CD4-positive, alpha-beta T cell treated with Interleukin-15 for 4 hours (primary cell): ENCODE measurements at places on chromosomes 16 and 17.

DNA sequence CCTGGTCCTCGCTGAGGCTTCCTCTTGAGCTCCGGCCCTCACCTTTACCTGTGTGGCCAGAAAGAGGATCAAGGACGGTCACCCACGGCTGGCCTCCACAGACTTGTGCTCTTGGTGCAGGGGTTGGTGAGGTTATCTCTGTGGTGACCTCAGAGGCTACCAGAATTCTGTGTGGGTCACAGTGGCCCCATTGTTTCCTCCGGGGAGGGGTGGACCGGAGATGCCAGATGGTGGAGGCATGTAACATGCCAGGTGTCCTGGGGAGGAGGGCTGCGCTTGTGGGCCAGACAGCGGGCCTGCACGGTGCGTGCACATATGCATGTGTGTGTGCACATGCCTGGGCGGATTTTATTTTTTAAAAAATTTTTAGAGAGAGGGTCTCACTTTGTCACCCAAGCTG, 6.3 kb downstream of the SGCA start:
- DNase-seq: no peak

DNA sequence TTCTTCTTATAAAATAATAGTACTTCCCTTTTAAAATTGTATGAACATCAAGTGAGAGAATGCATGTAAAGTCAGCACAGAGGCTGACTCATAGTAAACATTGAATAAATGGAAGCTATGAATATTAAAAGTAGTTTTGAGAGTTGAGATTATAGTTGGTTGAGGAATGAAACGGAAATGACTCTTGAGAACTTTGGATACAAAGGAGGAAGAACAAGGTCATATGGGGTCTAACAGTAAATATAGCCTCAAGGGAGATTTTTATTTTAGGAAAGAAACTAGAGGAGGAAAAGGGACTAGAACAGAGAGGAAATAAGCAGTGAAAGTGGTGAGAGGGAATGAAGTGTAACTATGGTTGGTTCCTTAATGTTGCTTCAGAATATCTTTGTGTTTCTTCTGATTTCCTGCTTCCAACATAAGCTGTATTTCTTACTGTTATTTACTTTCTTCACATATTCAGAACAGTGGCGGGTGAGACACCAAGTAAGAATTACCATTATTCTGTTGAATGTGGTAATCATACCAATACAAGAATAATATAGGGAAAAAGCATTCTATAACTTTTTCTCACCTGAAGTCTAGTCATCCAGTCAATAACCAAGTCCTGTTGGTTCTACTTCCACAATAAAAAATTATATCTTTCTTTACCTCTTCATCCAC, 165.1 kb downstream of the CHD9 start:
- no peak for DNase-seq

- DNase-seq: no peak
Observed at GRCh38 chr17:81025065-81025740, 9.7 kb upstream of the BAIAP2 start.

- no peak for DNase-seq
Observed at GRCh38 chr17:11948789-11949188, 48.5 kb downstream of the ZNF18 start.

DNA sequence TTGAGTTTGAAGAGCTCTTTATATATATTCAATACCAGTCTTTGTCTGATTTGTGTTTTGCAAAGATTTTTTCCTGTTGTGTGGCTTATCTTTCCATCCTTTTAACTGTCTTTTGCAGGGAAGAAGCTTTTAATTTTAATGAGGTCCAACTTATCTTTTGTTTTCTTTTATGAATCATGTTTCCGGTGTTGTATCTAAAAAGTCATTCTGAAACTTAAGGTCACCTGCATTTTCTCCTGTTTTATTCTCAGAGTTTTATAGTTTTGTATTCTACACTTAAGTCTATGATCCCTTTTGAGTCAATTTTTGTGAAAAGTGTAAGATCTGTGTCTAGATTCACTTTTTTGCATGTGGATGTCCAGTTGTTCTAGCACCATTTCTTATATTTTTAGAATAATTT, 24.6 kb upstream of the COX10 start:
- DNase-seq: no peak

GRCh38 chr17:46138473-46138872, 54.8 kb downstream of the KANSL1 start:
- no peak for DNase-seq

DNA sequence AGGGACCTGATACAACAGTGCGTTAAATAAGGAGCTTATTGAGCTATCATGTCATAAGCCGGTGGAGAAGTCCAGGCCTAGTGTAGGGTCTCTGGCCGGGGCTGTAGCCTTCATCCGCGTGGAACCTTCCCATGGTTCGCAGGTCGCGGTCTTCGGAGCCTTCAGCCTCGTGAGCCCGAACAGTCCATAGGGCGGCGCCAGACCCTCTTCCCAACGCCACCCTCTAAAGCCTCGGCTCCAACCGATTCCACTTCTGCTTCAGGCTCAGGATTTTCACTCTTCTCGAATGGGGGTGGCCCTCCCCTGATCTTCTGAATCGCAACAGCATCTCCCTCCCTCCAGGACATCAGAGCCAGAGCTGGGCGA, 10.3 kb upstream of the BRCA1 start:
- DNase-seq: no peak

GRCh38 chr17:32297860-32298259, 32.2 kb downstream of the RHBDL3 start:
- DNase-seq: no peak

GRCh38 chr16:69055008-69055407, 50.4 kb upstream of the HAS3 start:
- no peak for DNase-seq
